Muscle of leg (tissue), 16 donors: ENCODE measurements at places on chromosomes 7 and 10. TPM values are rescaled to one million over a fixed set of nuclear protein-coding genes. Genes with fewer than 3 reads are reported as not detected.
A peak's percentile ranks its signal among the peaks of the same experiment; 100 is the strongest.

DLX5 gene
- 0.13 TPM for total RNA-seq

MAT1A gene
- total RNA-seq, result 0.04 TPM

- DNase-seq, result no peak
- no peaks in the 10 kb centered on the region for H3K27me3 ChIP-seq
- no peaks in the 10 kb centered on the region for H3K4me1 ChIP-seq
- H3K27ac ChIP-seq, result no peak overlapping the region
Measured at GRCh38 chr7:125256446-125256845, 326.8 kb upstream of the POT1 start.

DNA sequence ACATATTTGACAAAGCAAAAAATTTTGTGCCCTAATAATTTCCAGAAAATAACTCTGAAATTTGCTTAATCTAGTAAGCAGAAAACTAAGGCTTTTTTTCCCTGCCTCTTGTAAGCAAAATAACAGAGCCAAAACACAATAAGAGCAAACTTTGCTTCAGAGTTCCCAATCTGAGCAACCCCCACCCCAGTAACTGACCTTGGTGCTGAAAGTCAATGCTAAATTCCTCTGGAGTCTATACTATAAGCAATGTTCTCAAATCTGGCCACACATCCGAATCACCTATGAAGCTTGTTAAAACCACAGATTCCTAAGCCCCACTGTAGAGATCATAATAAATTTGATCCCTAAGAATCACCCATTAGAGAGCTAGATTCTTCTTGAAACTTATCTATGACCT lies 150.5 kb downstream of the ELAPOR2 start:
- H3K4me3 ChIP-seq, result no peak overlapping the region
- no peaks in the 10 kb centered on the region for H3K36me3 ChIP-seq
- no peaks in the 10 kb centered on the region for H3K4me1 ChIP-seq
- peak; percentile 42 for DNase-seq

DNA sequence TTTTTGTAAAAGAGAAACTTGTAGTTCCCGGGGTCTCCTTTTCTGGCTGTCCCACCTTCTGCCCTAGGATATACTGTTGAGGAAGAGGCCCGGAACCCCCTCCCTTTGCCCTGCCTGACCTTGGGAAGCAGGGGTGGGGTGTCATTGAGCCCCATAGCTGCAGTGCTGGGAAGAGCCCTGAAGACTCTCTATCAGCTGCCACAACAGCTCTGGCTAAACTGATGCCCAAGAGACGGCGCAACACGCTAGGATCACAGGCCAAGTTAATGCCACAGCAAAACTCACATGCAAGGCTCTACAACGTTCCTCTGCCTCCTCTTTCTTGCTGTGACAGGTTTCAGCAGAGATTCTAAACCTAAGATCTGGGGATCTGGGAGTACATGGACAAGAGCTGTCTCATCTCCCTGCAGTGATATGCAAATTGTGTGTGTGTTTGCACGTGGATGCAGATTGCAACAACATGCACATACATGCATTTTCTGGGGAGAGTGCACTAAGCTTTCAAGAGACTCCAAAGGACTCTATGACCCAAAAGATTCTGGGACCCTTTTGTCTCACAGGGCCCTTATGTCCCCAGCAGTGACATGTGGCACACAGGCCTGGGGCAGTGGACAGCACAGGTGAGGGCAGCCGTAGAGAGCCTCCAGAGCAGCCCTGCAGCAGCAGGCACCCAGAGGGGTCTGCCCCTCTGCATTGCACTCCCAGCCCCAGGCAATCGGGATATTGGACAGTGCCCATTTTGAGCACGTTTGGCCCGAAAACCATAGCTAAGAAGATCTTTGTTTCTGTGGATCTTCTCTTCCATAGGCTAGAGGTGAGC lies 2.5 kb downstream of the RASSF4 start:
- peak overlapping the region; percentile 66 for H3K4me3 ChIP-seq
- peaks cover 88% of the 10 kb centered on the region for H3K4me1 ChIP-seq
- H3K36me3 ChIP-seq, result peaks cover 6% of the 10 kb centered on the region
- no peaks in the 10 kb centered on the region for H3K27me3 ChIP-seq
